Pancreas (tissue), 10 donors: ENCODE measurements at places on chromosomes 11 and 22.
A peak's percentile ranks its signal among the peaks of the same experiment; 100 is the strongest.

GRCh38 chr11:28146123-28146751, 38.0 kb downstream of the METTL15 start:
- no peak overlapping the region for H3K4me3 ChIP-seq
- H3K4me1 ChIP-seq, result no peaks in the 10 kb centered on the region
- no peak overlapping the region for H3K27ac ChIP-seq
- DNase-seq, result no peak
- no peaks in the 10 kb centered on the region for H3K27me3 ChIP-seq

GRCh38 chr11:126544108-126545056, 188.9 kb downstream of the ST3GAL4 start:
- no peak for DNase-seq
- peaks cover 3% of the 10 kb centered on the region for H3K4me1 ChIP-seq
- no peaks in the 10 kb centered on the region for H3K36me3 ChIP-seq
- H3K4me3 ChIP-seq, result no peak overlapping the region
- H3K27me3 ChIP-seq, result no peaks in the 10 kb centered on the region

- no peaks in the 10 kb centered on the region for H3K4me1 ChIP-seq
- H3K36me3 ChIP-seq, result no peaks in the 10 kb centered on the region
- no peak overlapping the region for H3K27ac ChIP-seq
- no peak overlapping the region for H3K4me3 ChIP-seq
- peak; percentile 33 for DNase-seq
- H3K27me3 ChIP-seq, result no peaks in the 10 kb centered on the region
Measured at GRCh38 chr11:76700177-76701100, 29.9 kb upstream of the LRRC32 start.

DNA sequence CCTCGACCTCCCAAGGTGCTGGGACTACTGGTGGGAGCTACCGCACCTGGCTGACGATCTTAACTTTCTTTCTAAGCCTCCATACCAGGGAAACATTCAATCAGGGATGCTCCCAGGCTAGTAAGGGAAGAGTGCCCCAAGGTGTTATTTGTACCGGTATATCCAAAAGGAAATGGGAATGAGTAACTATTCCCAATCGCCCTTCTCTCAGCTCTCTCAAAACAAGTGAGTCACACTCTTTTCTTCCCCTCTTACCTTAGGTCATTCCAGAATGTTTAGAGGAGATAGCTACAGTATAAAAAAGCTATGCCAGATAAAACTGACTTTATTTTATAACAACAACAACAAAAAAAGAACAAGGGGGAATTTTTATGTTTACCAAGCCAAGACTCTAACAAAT, 13.7 kb downstream of the DCDC1 start:
- H3K36me3 ChIP-seq, result no peaks in the 10 kb centered on the region
- no peak for DNase-seq
- H3K4me1 ChIP-seq, result no peaks in the 10 kb centered on the region
- H3K27me3 ChIP-seq, result no peaks in the 10 kb centered on the region
- H3K4me3 ChIP-seq, result no peak overlapping the region

GRCh38 chr11:78552881-78553280, 21.8 kb downstream of the NARS2 start:
- no peaks in the 10 kb centered on the region for H3K36me3 ChIP-seq
- H3K27ac ChIP-seq, result no peak overlapping the region
- H3K27me3 ChIP-seq, result no peaks in the 10 kb centered on the region
- no peak overlapping the region for H3K4me3 ChIP-seq
